ENCODE measurements at places on chromosomes 5 and 9.

- no peak for DNase-seq
Observed at GRCh38 chr9:80648336-80648735, 1041.0 kb downstream of the TLE1 start.

DNA sequence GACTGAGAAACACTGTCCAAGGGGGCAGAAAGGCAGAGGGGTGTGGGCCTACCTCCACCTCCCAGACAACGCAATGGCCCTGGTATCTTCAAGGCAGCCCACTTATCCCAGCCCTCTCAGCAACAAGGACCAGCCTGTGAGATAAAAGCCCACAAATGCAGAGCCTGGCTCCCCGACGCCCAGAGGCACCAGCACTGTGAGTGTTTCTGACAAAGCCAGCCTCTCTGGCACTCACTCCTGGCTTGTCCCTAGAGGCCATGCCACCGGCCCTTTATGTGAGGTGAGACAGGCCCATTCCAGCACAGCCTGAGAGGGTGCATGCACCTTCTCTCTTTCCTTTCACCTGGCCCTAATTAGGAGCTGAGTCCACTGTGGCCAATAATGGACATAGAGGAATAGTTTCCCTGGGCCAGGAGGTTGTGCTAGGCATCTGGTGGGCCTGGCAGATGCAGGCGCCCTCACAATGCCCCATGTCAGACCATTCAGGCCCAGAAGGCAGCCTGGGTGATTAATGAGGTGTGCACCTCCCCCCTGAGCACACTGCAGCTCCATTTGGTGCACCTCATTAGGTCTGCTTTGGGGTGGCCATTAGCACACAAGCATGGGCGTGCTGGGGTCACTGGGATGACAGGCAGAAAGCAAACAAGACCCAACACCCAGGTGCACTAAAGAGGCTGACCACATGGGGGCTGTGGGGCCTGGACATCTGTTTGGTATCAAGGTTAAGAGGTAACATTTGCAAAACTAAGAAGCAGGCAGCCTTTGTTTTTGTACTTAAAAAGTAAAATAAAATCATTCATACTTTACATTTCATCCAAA, 176.0 kb downstream of the MED10 start:
- no peak for DNase-seq

- DNase-seq: no peak
Observed at GRCh38 chr9:113531919-113532808, 68.6 kb downstream of the RGS3 start.

GRCh38 chr5:66829358-66829674, 233.1 kb downstream of the MAST4 start:
- DNase-seq: no peak

DNA sequence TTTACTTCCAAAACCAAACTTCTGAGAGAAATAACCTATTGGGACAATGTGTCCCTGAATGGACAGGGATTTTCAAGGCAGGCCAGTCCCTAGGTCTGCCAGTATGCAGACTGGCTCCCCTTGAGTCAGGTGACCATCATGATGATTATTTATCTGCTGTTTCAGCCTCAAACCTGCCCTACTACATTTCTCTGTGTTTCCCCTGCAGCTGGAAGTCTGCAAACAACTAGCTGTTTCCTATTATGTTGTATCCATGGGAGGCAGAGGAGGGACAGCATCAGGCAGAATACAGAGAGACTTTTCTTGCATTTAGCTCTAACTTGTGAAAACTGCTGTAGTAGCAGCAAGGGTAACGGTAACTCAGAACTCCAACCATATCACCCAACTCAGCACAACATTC, 36.2 kb upstream of the IFNK start:
- DNase-seq: no peak

DNA sequence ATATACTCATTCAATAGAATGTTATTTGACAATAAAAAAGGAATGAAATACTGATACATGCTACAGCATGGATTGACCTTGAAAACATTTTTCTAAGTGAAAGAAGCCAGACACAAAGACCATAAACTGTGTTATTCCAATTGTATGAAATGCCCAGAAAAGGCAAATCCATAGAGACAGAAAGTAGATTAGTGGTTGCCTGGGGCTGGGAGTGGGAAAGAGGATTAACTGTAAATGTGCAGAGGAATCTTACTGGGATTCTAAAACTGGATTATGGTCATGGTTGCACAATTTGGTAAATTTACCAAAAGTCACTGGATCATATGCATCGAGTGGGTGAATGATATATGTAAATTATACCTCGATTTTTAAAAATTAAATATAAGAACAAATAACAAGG, 88.1 kb downstream of the GLIS3 start:
- no peak for DNase-seq

- no peak for DNase-seq
Observed at GRCh38 chr9:97406620-97407177, 5.2 kb upstream of the TDRD7 start.

DNA sequence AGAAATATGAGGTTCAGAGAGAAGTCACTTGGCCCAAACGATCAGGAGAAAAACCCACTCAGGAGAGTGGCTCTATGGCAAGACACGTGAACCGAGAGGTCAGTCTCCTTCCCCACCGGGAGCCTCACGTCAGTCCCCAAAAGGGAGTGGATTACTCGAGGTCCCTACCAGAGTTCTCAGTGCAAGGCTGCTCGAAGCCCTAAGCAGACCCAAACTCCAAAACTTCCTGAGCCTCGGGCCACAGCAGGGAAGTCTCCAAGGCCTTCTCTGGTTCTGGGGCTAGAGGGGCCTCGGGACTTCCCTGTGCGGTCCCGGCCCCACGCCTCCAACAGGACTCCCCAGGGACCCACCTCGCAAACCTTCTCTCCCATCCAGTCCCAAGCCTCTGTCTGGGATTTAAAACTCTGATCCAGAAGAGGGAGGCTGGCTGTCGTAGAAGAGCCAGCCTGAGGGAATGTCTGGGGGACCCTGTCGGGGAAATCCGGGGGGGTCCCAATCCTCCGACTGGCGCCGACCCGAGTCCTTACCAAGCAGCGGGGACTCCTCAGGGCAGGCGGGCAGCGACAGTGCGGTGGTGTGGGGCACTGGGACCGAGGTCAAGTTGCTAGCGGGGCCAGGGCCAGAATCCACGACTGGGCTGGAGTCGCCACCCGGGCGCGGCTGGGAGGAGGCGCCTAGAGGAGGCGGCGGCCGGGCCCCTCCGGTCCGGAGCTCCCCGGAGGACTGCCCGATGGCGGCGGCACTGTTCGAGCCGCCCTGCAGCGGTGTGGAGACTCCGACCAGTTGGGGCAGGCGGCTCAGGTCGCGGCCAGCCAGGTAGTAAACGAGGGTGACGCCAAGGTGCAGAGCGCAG, 679 bp downstream of the B4GALT1 start:
- DNase-seq: no peak

DNA sequence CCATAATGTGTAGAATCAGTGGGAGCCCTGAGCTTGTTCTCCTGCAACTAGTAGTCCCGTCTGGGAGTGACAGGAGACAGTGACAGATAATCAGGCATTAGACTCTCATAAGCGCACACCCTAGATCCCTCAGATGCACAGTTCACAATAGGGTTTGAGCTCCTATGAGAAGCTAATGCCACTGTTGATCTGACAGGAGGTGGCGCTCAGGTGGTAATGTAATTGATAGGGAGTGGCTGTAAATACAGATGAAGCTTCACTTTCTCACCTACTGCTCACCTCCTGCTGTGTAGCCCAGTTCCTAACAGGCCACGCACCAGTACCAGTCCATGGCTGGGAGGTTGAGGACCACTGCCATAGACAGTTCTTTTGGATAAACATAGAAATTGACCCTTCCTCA, 188.7 kb downstream of the ROR2 start:
- no peak for DNase-seq

GRCh38 chr9:87128844-87129493, 181.7 kb upstream of the GAS1 start:
- no peak for DNase-seq

DNA sequence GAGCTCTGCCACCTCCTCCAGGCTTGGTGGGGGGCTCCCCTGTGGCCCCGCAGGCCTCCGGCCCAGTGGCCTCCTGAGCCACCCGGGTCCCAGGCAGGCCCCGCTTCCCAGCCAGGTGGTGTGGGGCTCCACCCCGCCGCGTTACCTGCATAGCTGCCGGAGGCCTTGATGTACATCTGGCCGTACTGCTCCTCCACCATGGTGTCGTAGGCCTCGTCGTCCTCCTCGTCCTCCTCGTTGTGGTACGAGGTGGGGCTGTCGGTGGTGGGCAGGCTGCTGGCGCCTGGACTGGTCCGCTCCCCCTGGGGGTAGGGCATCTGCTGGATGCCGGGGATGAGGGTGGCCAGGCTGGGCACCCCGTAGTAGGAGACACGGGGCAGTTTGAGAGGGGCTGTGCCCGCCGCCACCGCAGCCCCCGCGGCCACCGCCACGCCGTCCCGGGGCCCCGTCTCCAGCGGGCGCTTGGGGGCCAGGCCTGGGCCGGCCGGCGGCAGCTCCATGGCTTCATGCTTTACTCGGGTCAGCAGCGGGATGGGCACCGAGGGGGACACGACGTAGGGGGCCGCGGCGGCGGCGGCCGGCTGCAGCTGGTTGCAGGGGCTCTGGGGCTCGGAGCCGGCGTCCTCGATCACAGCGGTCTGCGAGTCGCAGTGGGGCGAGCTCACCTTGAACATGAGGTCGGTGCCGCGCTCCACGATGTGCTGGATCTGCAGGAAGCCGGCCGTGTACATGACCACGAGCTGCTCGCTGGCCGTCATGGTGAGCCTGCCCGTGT, 45.4 kb downstream of the NACC2 start:
- DNase-seq: no peak

- no peak for DNase-seq
Observed at GRCh38 chr5:152437866-152438265, 32.8 kb upstream of the NMUR2 start.

DNA sequence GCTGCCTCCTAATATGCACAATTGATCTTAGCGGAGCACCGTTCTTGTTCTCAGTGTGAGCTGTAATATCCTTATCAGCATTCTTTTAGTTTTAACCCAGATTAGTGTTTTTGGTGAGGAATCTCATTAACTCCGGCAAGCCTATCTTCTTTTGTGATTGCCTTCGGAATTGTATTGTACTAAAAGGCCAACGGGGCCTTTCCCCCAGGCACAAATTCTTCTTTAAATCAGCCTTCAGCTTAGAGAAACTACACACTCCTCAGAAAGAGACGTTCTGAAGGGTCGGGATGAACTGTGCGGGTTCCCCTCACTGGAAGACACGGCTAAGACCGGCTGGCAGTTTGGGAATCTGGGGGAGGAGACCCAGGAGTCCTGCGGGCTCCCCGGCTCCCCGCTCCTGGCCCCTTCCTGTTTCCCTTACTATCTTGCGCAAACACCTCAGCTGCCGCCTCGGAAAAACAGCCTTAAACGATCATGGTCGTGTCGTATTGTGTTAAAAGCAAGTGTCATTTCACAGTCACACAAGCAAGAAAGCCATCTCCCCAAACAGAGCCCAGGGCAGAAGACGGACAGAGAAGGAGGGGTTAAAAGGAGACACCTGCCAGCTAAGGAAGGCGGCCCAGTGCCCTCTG, 353.1 kb upstream of the IRX2 start:
- no peak for DNase-seq

Measured in central memory CD4-positive, alpha-beta T cell (primary cell).